Activated naive CD8-positive, alpha-beta T cell treated with anti-CD3 and anti-CD28 coated beads, Interleukin-2, amount 50 U/mL, for 24 hours (primary cell): ENCODE measurements at places on chromosomes 6 and 20.

DNA sequence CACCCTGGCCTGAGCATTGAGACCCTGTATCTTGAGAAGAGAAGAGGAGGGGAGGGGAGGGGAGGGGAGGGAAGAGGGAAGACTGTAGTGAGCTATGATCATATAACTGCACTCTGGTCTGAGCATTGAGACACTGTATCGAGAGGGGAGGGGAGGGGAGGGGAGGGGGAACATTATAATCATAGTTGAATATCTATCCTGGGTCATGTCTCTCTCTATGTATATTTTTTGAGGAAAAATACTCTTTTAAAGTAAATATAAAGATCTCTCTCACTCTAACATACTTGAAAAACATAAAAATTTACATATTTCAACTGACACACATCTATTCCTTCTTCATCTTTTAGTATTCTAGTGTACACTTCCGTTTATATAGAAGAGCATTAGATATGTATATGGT lies 431.0 kb downstream of the CDKAL1 start:
- no peak for DNase-seq

DNA sequence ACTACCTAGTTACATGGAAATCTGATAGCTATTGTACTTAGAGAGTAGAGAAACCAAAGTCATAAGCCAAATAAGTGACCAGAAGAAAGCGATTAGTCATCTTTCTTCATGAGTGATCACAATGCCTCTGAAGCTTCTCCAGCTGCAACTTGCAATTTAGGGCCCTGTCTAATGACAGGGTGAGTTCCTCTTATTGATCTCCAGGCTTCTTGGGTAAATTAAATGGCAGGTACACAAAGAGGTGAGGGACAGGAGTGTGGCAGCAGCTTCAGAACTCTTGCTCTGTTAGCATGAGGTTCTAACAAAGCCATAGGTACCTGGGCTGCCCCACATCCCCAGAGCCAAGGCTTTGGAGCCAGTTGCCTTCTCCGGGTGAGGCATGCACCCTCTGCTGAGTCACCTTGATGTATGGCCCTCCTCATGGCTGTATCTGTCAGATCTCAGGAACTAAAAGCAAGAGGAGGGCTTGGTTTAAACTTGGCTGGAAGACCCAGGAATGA lies 60.8 kb downstream of the PRDM1 start:
- no peak for DNase-seq

- peak; percentile 48 for DNase-seq
Measured at GRCh38 chr20:50464026-50464724, 46.0 kb upstream of the PTPN1 start.

- DNase-seq, result no peak
Measured at GRCh38 chr6:42696526-42697267, 25.7 kb downstream of the PRPH2 start.

DNA sequence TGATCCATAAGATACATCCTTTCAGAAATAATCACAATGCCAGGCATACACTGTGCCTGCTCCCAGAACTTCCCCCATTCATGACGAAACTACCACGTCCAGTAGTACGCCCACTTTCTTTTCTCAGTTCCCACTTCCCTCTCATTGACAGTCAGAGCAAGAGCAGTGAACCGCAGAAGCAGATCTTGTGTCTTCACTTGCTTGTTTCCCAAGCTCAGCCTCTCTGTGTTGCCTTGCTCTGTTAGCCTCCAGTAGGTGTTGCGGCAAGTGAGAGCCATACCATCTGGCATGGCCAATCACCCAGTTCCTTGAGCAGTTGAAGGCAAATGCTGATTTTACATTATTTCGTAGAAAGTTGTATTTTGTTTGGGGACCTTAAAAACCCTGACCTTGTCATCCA lies 11.7 kb downstream of the UST start:
- peak; percentile 34 for DNase-seq
